ENCODE measurements at places on chromosomes 7 and 10.

GRCh38 chr10:49054753-49055152 is 60.6 kb downstream of the VSTM4 start:
- DNase-seq, result no peak

- DNase-seq, result no peak
Measured at GRCh38 chr7:92652536-92652935, 62.3 kb upstream of the FAM133B start.

- no peak for DNase-seq
Measured at GRCh38 chr10:24843256-24843655, 109.2 kb downstream of the PRTFDC1 start.

DNA sequence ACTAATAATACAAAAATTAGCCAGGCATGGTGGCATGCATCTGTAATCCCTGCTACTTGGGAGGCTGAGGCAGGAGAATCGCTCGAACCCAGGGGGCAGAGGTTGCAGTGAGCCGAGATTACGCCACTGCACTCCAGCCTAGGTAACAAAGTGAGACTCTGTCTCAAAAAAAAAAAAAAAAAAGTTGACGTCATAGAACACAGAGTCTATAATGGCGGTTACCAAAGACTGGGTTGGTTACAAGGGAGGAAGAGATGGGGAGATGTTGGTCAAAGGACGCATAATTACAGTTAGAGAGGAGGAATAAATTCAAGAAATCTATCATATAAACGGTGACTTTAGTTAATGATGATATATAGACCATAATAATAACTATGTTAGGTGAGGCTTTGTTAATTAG is 309.7 kb upstream of the HGF start:
- DNase-seq, result no peak

DNA sequence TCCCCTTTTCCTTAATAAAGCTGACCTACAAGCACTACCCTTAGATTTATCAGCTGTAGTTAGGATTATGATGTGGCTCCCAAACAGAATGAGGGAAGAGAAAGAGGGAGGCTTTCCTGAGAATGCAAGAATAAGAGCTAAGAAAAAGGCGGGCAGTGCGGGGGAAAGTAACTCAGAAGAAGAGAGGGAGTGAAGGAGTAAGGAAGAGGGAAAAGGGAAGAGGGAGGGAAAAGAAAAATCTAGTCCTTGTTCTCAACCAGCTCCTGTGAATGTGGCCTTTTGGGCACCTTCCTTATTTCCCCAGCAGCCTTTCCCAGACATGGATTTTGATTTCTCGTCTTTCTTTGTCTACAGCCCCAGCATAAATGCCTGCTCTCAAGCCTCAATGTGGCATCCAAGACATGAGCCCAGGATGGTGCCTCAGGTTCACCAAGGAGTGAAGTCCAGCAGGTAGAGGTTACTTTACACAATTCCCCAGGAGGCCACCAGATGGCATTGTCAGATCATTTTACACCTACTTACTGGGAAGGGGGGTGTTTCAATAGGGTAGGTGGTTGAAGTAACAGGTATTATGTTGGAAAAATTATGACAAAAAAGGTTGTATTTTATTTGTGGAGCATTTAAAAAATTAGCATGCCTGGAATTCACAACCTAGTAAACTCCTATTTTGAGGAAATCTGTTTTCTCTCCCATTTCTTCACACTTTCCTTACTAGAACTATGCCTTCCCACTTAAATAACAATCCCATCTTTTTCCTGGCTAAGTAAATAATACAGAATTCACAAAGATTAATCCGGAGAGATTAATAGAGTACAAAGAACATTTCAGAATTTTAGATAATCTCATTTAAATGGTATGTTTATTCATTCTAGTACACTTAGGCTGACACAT is 106.5 kb downstream of the HTR7 start:
- no peak for DNase-seq

DNA sequence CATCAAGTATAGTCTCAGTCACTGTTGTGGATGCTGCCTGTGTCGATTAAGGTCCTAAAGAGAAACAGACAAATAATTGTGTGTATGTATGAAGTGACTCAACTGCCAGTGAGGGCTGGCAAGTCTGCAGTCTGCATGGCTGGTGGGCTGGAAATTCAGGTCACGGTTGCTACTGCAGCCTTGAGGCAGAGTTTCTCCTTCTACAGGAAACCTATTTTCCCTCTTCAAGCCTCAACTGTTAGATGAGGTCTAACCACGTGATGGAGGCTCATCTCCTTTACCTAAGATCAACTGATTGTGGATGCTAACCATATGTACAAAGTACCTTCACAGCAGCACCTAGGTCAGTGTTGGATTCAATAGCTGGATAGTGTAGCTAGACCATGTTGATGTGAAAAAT is 29.9 kb downstream of the MBL2 start:
- no peak for DNase-seq

GRCh38 chr10:112217386-112218035 is 33.9 kb upstream of the GPAM start:
- DNase-seq, result no peak

- DNase-seq, result no peak
Measured at GRCh38 chr10:49596493-49596809, 13.7 kb upstream of the SLC18A3 start.

Data from amniotic stem cell (primary cell).